K562 (cell line): ENCODE measurements at places on chromosomes 5 and 9. TPM values are rescaled to one million over a fixed set of nuclear protein-coding genes. Genes with fewer than 3 reads are reported as not detected.

Gene SPTAN1
- total RNA-seq = 13.5 and 13.7 TPM in 2 replicates

GRCh38 chr5:55344392-55344992, 36.7 kb downstream of the MTREX start:
- no peak overlapping the region for H3K27ac ChIP-seq
- H3K27me3 ChIP-seq = no peaks in the 10 kb centered on the region
- DNase-seq = peak; percentile 40
- H3K4me1 ChIP-seq = no peaks in the 10 kb centered on the region
- H3K36me3 ChIP-seq = peaks cover 94% of the 10 kb centered on the region
- no peak overlapping the region for H3K4me3 ChIP-seq

Gene IFNA13
- total RNA-seq = not detected in 2 replicates

- no peak for DNase-seq
- H3K27me3 ChIP-seq = no peaks in the 10 kb centered on the region
- H3K27ac ChIP-seq = no peak overlapping the region
- no peak overlapping the region for H3K4me3 ChIP-seq
- H3K4me1 ChIP-seq = peaks cover 13% of the 10 kb centered on the region
These were observed 267.7 kb downstream of the FANCC start for GRCh38 chr9:95049761-95050160.

Gene ADAMTS19
- not detected in 2 replicates for total RNA-seq

Gene ENTREP1
- total RNA-seq = 0.09 TPM in 1 of 2 replicates, not detected in the other

- no peaks in the 10 kb centered on the region for H3K36me3 ChIP-seq
- no peaks in the 10 kb centered on the region for H3K27me3 ChIP-seq
- no peak within 1 kb of the TSS for H3K27ac ChIP-seq
- no peak within 1 kb of the TSS for H3K4me3 ChIP-seq
- H3K4me1 ChIP-seq = no peaks in the 10 kb centered on the region
These were observed at the start of gene CDKN2B-AS1 for GRCh38 chr9:21994556-21995005. CDKN2B-AS1 (plus strand) TSS chr9:21994791.

GRCh38 chr5:91383956-91384300, 811 bp upstream of the ARRDC3 start:
- H3K27ac ChIP-seq = peak overlapping the region; percentile 96
- H3K27me3 ChIP-seq = no peaks in the 10 kb centered on the region
- H3K36me3 ChIP-seq = peaks cover 5% of the 10 kb centered on the region; the same call in 2 of the 3 replicates
- DNase-seq = no peak
- H3K4me3 ChIP-seq = peak overlapping the region; percentile 60

DNA sequence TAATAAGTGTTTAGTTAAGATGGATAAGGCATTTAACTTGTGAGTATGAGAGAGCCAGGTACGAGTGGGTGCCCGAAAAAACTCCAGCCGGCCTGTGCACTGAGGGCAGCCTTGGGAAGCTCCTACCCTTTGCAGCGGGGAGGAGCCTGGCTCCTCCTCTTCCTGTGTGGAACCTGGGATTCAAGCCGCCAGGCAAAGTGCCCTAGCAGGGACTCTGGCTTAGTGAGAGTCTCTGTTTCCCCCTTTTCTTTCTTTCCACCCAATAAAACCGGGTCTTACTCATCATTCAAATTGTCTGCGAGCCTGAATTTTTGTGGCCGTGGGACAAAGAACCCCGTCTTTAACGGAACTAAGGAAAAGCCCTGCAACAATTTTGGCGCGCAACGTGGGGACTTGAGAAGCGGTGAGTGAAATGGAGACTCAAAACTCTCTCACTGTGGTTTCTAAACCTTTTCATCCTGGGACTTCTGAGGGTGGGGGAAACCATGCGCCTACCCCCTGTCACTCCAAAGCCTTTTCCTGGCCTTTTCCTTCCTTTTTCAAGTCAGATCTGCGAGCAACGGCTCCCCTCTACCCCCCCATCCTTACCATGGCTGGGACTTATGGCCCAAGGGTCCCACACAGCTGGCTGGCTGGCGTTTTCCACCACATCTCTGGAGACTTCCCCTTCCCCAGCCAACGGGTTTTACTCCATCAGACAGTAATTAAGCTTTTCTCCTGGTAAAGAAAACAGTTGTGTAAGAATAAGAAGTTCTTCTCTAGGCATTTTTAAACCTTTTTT, 535.7 kb upstream of the ACO1 start:
- H3K27me3 ChIP-seq = no peaks in the 10 kb centered on the region
- peak overlapping the region; percentile 78 for H3K27ac ChIP-seq
- no peaks in the 10 kb centered on the region for H3K36me3 ChIP-seq
- H3K4me3 ChIP-seq = peak overlapping the region; percentile 46
- H3K4me1 ChIP-seq = no peaks in the 10 kb centered on the region

DNA sequence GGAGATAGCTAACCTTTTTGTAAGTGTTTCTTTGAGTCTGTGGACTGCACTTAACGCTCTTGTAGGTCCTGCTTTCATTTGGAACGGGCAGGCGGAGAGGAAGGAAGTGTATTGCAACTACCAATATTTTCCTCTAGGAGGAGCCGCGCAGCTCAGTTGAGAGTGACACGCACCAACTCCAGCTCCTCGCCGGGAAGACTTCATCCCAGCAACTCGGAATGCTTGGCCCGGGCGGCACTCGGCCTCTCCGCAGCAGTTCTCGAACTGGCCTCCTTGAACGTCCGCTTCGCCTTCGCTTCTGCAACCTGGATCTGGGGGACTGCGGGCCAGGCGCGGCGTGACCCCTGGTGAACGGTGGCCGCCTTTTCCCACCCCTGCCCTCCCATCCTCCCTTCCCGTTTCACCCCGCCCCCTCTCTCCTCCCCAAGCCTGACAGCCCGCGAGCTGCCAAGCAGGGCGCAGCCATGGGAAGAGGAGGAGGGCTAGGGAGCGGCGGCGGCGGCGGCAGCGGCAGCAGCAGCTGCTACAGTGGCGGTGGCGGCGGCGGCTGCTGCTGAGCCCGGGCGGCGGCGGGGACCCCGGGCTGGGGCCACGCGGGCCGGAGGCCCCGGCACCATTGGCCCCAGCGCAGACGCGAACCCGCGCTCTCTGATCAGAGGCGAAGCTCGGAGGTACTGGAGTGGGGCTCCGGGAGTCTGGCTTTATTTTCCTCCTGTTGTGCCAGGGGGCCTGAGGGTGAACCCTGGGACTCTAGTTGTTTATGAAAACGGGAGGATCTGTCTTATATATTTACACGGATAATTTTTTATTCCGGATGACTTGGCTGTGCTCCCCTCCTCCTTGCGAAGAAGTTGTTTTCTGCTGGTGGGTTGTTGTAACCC, at the start of gene GHR:
Gene GHR, plus strand, starts transcription at position 155 of the 881 bp plus-strand sequence. CDS start 142,436 bp downstream, outside the sequence.
- peak; percentile 66 for DNase-seq
- H3K4me3 ChIP-seq = peak within 1 kb of the TSS; percentile 25; the same call in 1 of the 2 replicates
- H3K27ac ChIP-seq = no peak within 1 kb of the TSS
- H3K27me3 ChIP-seq = peaks cover 7% of the 10 kb centered on the region
- no peaks in the 10 kb centered on the region for H3K4me1 ChIP-seq

Gene NPR3
- total RNA-seq = 0.04 TPM in 1 of 2 replicates, not detected in the other

- DNase-seq = no peak
- no peak overlapping the region for H3K27ac ChIP-seq
- no peaks in the 10 kb centered on the region for H3K4me1 ChIP-seq
- no peaks in the 10 kb centered on the region for H3K36me3 ChIP-seq
- no peaks in the 10 kb centered on the region for H3K27me3 ChIP-seq
- no peak overlapping the region for H3K4me3 ChIP-seq
These were observed 314.4 kb downstream of the ARL15 start for GRCh38 chr5:53996008-53996407.

DNA sequence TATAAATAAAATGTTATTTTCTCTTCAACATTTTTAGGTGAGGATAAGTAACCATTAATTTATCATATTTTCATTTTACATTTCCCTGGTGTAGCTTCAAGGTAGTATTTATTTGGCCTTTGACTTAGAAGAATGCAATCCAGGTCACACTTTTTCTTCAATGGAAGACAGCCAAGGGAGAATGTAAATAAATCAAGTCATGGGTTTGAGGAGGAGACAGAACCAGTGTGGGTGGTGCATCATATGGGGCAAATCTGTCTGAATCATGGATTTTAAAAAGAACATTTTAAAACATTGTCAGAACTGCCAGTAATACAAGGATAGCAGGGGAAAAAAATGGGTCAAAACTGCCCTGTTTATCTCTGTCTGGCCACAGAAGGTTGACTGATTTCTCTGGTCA, 229.5 kb downstream of the FAM114A2 start:
- no peaks in the 10 kb centered on the region for H3K27me3 ChIP-seq
- no peaks in the 10 kb centered on the region for H3K36me3 ChIP-seq
- no peak overlapping the region for H3K27ac ChIP-seq
- H3K4me1 ChIP-seq = no peaks in the 10 kb centered on the region

Gene CER1
- not detected in 2 replicates for total RNA-seq

DNA sequence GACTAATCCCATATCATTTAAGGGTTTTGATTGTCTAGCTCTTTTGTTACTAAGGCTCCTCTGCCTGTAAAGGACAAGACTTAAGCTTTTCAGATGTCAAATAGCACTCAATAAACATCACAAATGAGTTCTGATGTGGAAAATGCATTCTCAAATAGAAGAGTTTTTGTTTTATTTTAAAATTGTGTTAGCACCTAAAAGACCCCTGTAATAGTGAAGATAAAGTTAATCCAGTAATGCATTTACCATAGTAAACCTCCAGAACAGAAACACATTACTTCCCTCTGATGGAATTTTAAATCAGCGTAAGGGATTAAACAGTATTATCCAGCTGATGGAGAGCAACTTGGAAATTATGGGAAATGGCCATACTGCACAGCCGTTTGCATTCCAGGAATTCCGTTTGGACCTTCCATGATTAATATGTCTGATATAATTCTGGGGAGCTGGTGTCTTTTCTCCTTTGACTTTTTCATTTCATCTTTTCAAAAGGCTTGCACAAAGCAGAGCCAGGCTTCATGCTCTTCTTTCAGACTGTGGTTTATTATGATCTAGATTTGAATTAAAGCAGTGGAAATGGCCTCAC, 105.6 kb downstream of the PPP2R2B start:
- no peaks in the 10 kb centered on the region for H3K4me1 ChIP-seq
- DNase-seq = no peak
- H3K27me3 ChIP-seq = no peaks in the 10 kb centered on the region
